Type B pancreatic cell (in vitro differentiated cells): ENCODE measurements at places on chromosomes 3 and 15.

- no peak for DNase-seq
Observed at GRCh38 chr3:181855825-181856224, 144.1 kb downstream of the SOX2 start.

DNA sequence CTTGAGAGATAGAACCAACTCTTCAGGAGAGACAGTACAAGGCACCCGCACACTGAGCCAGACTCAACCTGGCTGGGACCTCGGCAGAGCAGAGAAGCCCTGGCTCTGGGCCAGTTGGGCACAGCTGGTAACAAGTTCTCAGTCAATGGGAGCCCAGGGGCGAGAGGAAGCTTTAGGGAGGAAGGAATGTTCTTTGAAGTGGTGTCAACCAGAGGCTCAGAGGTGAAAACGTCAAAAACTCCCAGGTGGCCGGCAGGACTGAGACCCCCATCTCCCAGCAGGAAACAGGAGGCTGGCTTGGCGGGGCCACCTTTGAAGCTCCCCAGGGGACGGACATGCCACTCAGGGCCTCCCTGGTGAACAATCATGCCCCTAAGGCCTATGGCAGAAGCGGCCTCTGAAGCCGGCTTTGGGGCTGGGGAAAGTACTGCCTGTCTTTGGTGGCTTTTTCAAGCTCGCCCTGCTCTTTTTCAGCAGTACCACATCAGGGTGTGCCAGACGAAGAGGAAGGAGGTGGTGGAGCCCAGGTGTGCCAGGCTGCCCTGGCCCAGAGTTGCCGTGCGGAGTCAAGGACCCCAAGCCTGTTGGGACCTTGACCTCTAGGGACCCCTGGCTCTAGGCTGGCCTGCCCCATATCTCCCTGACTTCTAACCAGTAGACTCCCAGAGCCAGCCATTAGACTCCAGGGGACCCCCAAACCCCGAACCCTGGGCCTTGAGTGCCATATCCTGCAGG lies 16.7 kb upstream of the TBC1D21 start:
- DNase-seq, result peak; percentile 62

GRCh38 chr3:183185696-183186095 lies 23.2 kb upstream of the LAMP3 start:
- DNase-seq, result no peak

DNA sequence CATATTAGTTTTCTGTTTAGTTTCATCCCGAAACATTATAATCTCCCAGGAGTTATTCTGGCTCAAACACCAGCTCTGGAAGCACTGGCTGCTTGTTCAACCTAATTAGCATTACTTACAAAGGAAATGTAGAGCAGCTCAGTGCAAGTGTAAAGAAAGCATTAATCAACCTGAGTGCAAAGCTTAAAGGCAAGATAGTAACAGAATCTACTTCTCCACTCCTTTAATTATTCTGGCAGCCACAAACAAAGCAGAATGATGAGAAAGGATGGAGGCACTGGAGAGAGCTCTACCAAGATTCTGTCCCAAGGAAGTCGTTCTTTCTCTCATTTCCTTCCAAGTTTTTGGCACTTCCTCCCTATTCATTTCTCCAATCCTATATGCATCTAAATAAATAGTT lies 1384.0 kb downstream of the ZPLD1 start:
- DNase-seq, result no peak

- DNase-seq, result no peak
Observed at GRCh38 chr3:25785826-25786225, 2.6 kb upstream of the NGLY1 start.

DNA sequence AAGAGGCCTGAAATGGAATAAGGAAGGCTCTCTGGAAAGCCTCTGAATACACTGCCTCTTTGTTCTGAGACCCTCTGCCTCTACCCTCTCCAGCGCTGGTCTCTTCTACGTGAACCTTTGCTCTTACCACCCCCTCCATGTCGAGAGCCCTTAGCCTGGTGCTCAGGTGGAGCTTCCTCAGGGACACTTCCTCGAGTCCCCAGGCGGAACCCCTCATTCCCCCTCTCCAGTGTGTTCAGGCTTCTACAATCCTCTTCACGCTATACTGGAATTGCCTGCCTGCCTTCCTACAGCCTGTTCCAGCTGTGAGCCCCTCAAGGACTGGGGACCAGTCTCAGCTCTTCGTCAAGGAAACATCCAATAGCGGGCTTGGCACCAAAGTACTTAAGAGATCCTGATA lies 7.4 kb downstream of the STIMATE start:
- DNase-seq, result no peak

- no peak for DNase-seq
Observed at GRCh38 chr3:173650596-173650995, 253.1 kb downstream of the NLGN1 start.

GRCh38 chr15:66462627-66463026 lies 34.9 kb downstream of the SNAPC5 start:
- no peak for DNase-seq

GRCh38 chr3:37308247-37308646 lies 133.9 kb upstream of the LRRFIP2 start:
- DNase-seq, result no peak

- no peak for DNase-seq
Observed at GRCh38 chr3:60551455-60552209, 699.6 kb downstream of the FHIT start.

GRCh38 chr3:120144267-120144666 lies 50.0 kb upstream of the GSK3B start:
- DNase-seq, result no peak

- no peak for DNase-seq
Observed at GRCh38 chr15:79702621-79703020, 194.2 kb downstream of the MTHFS start.

DNA sequence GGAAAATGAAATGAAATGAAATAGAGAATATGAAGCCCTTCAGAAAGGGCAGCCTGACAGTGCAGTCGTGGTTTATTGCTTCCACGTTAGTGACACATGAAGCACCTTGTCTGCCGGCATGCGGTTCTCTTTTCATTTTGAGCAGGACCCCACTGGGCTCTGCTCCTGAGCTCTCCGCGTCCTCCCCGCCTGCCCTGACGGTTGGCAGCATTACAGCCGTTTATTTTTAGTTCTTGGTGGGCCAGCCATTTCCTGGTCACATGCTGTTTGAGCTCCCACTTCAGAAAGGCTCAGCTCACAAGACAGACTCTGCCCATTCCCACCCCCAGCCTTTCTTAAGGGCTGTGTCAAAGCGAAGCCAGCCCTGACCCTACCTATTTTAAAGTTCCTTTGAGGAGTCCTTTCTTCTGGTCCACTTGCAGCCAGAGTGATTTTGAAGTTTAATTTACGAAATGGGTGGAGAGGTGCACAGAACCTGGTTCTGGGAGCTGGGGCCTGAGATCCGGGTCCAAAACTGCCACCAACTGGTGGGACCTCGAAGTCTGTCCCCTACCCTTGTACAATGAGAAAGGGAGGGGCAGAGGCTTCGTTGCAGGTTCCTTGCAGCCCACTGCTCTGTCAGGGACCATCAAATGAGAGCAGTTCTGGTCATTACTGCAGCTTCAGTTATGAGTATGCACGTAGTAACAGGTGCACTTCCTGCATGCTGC lies 60.1 kb downstream of the MGLL start:
- no peak for DNase-seq

DNA sequence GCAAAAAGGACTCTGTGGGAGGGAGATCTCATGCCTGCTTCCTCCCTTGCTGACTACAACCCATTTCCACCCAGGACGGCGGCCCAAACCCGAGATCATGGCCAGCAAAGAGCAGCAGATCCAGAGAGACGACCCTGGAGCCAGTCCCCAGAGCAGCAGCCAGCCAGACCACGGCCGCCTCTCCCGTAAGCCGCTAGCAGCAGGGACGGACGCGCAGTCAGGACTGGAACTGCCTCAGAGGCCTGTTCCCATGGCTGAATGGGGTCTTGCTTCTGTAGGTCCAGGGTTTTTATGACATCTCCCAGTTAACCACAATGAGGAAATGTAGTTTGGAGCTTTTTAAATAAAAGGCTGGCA lies 67.2 kb downstream of the BOC start:
- no peak for DNase-seq

DNA sequence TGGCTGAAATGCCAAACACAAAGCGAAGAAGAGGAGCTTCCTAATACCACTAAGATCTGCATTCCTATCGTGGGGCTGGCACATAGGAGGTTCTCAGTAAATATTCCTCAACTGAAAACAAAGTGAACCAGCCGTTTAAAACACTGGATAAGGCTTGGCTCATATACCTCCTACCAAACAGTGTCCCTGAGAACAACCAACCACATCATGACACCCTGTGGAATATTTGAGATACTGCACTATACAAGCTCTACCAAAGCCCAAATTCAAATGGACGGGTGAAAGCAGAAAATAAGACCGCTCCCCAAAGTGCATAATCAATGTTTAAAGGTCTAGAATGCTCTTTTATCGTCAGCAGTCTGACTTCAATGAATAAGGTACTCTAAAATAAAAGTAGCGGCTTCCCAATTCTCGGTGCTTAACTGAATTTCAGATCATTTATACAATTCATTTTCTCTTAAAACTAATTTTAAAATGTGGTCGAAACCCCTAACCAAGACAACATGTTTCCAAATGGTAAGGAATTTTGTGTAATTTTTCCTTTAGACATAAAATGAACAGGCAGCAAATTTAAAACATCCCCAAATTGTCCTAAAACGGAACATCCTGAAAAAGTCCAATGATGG lies 425.8 kb downstream of the ERC2 start:
- no peak for DNase-seq

DNA sequence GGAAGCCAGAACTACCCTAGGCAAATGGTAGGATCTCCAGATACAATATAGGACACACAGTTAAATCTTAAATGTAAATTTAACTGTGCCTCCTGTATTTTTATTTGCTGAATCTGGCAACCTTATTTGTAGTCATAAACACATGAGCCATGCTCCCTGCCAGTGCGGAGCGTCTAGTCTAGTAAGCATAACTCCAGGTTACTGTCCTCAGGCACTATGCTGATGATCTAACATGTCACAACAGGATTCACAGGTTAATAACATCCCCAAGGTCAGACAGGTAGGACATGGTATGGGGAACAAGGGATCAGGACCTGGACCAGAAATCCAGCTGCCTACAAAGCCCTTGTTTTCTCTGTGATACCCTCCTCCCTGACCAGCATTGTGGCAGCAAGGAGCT lies 305.1 kb downstream of the CACNA2D3 start:
- no peak for DNase-seq

GRCh38 chr3:107833722-107834416 lies 257.0 kb downstream of the CD47 start:
- DNase-seq, result no peak

GRCh38 chr3:9032231-9032777 lies 69.0 kb upstream of the RAD18 start:
- no peak for DNase-seq

DNA sequence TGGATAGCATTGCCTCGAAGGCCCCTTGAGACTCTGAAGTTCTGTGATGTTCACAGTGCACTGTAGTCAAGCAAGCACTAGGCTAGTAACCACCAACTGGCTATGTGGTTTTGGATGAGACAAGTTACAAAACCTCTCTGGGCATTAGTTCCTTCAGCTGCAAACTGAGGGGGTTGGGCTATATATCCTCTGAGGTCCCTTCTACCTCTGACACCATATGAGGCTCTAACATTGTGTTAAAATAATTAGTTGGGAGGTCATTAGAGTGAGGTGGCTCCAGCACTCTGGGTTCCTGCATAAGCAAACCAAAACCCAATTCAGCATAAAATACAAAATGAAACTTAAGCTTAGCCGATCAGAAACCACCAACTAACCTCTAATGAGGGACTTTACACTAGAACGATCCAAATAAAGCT lies 209.5 kb upstream of the LRRN1 start:
- no peak for DNase-seq

GRCh38 chr3:42509111-42509510 lies 6.7 kb downstream of the VIPR1 start:
- no peak for DNase-seq

DNA sequence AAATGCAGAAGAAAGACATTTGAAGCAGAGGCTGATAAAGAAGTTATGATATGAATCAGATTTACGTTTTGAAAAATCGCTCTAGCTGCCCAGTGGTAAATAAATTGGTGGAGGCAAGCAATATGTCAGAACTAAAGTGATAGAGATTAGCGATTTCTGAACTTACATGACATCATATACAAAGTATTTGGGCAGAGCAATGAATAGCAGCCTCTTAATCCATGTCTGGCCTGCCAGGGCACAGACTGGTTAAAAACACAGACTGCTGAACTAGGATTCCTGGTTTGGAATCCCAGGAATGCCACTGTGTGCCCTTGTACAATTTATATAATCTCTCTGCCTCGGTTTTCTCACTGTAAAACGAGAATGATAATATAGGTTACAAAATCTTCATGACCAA lies 243.1 kb upstream of the SETMAR start:
- no peak for DNase-seq

DNA sequence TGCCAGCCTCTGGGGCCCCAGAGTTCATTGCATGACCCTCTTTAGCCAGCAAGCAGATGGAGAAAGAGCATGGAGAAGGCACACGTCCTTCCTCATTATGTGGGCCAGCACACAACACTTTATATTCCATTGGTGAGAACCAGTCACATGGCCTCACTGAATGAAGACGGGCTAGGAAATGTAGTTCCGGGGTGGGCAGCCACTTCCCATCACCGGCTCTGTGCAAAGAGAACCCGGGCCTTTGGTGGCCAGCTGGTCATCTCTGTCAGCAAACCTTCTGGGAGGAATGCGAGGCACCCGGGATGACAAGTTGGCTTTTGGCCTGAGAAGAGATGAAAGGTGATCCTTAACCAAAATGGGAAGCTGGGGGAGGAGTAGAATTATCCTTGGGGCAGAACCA lies 90.2 kb upstream of the VGLL4 start:
- DNase-seq, result no peak
